Glomerular endothelial cell (primary cell): ENCODE measurements at places on chromosomes 5 and 9.

- no peak for DNase-seq
Measured at GRCh38 chr9:27431543-27432147, 92.4 kb upstream of the IFNK start.

- DNase-seq: no peak
Measured at GRCh38 chr9:75372499-75373268, 284.4 kb downstream of the OSTF1 start.

- no peak for DNase-seq
Measured at GRCh38 chr5:88719434-88719833, 163.6 kb downstream of the MEF2C start.

DNA sequence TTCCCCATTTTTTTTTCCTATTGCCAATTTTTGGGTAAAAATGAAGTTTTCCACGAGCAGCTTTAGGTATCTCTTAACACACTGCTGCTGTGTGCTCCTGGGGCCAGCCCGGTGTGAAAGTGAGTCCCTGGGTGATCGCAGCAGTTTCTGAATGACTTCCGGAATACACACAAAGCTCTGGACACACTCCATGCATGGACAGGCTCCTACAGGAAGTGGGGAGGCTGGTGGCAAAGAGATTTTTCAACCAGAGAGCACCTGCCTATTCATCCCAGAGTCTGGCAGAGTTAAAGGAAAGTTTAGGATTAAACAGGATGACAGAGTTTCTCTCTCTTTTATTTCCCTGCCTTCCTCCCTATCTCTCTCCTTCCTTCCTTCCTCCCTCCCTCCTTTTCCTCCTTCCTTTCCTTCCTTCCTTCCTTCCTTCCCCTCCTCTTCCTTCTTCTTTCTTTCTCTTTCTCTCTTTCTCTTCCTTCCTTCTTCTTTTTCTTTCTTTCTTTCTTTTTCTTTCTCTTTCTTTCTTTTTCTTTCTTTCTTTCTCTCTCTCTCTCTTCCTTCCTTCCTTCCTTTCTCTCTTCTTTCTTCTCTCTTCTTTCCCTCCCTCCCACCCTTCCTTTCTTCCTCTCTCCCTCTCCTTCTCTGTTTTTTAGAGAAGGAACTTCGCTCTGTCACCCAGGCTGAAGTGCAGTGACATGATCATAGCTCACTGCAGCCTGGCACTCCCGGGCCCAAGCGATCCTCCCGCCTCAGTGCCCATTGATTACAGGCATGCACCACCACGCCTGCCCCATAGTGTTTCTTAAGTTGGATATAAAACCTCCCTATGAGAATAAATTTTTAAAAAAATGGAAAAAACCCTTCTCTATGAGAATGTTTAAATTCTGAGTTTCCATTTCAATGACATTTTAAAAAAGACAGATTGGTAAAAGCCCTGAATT, 38.7 kb upstream of the UBTD2 start:
- DNase-seq: no peak

- DNase-seq: no peak
Measured at GRCh38 chr9:124353811-124354274, 61.4 kb downstream of the PSMB7 start.

DNA sequence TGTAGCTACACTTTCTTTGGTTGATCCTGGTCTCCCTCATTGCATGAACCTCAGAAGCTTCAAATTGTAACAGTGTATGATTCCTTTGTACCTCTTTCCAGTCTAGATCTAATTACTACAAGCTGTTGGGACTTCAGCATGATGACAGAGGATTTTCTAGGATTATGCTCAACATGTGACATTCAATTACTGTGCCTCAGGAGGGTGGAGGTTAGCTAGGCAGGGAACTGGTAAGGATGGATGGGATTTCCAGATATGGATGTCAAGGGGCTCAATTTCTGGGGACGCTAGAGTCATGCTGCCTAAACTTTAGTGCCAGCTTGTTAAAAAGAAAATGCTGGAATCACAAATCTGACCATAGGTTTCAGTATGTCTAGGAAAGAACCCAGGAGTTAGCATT, 29.2 kb upstream of the GLRA1 start:
- DNase-seq: no peak

- DNase-seq: no peak
Measured at GRCh38 chr9:83218411-83219090, 155.6 kb upstream of the RASEF start.

DNA sequence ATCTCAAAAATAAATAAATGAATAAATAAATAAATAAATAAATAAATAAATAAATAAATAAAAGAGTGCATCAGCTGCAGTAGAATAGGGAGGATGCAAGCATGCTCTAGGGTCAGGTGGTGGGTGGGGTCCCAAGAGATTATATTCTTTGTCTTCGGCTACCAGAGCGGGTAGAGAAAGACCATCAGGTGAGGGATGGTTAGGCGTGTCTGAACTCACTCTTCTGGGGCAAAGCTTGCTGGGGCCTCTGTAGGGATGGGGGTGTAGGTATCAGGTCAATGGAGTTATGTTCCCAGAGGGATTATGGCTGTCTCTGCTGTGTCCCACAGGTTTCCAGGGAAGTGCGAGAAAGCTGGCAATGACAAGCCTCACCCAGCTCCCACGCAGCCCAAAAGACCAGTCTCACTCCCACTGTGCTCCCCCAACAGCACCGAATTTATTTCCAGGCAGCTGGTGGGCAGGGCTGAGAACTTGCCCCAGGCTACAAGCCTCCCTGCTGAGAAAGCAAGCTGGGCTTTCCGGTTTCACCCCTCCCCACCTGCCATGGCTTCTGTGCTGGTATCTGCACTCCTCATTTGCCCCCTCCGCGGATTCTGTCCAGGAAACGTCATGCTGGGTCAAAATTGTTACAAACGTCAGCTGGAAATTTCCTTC, 180.8 kb downstream of the LURAP1L start:
- DNase-seq: no peak

GRCh38 chr5:97106216-97106581, 36.2 kb downstream of the LIX1 start:
- DNase-seq: no peak

DNA sequence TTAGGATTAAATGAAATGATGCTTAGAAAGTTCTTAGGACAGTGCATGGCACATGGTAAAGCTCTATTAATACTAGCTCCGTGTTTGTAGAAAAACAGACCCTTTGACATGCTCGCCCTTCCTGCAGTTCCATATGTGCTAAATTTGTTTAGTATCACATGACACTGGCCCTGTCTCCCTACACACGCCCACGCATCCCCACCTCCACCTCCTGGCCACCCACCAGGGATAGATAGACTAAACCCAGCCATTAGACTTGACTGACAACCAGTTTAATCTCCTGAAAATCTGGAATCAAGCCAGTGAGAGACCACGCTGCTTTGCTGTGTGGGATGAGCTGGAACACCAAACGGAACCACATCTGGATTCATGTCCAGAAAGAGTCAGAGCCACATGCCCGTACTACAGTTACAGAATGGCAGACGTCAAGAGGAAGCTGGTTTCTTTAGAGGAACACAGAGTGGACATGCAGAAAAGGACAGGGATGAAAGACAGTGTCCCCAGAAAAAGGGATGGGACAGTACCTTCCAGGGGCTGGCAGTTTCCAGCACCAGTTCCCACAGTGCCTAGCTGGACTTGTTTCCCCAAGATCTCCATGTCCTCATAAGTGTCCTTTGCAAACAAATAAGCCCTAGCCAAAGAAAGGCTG, 186.1 kb downstream of the PDZD2 start:
- no peak for DNase-seq

DNA sequence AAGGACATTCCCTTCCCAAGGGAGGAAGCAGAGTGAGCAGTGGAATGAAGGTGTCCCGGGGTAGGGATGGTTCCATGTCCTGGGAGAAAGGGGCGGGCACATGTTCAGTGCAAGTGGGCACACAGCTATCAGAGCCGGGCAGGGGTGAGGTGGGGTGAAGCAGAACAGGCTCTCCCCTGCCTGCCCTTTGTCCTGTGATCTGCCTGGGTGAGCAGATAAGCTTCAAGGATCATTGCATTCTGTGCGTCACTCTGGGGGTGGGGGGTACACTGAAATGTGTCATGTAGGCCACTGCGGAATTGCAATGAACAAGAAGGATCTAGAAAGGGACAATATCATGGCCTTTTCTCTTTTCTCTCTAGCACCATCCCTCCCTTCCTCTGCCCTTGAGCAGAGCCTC, 61.7 kb upstream of the SHB start:
- no peak for DNase-seq

- DNase-seq: no peak
Measured at GRCh38 chr5:156560002-156560401, 233.0 kb downstream of the SGCD start.

GRCh38 chr9:129241725-129242124, 63.7 kb upstream of the IER5L start:
- DNase-seq: no peak

DNA sequence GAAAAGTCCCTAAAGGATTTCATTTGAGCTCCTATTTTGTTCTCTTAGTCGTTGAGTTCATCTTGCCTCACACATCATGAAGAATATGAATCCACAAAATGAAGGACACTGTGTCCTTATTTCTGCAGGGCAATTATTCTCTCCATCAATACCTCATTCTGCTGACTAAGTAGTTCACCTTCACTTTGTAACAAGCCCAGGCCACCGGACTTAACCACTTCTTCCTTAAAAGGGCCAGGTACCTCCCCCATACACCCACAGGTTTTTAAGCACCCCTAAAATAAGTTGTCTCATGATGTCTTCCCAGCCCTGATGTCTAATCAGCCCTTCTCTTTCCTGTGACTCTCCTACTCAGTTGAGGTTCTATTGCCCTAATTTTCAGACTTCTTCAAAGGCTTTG, 67.1 kb upstream of the PLPP6 start:
- DNase-seq: no peak
